ENCODE measurements at places on chromosomes 5 and 9.

- DNase-seq = no peak
Measured at GRCh38 chr9:134460206-134460605, 134.0 kb downstream of the RXRA start.

- no peak for DNase-seq
Measured at GRCh38 chr5:9176641-9177040, 369.2 kb downstream of the SEMA5A start.

DNA sequence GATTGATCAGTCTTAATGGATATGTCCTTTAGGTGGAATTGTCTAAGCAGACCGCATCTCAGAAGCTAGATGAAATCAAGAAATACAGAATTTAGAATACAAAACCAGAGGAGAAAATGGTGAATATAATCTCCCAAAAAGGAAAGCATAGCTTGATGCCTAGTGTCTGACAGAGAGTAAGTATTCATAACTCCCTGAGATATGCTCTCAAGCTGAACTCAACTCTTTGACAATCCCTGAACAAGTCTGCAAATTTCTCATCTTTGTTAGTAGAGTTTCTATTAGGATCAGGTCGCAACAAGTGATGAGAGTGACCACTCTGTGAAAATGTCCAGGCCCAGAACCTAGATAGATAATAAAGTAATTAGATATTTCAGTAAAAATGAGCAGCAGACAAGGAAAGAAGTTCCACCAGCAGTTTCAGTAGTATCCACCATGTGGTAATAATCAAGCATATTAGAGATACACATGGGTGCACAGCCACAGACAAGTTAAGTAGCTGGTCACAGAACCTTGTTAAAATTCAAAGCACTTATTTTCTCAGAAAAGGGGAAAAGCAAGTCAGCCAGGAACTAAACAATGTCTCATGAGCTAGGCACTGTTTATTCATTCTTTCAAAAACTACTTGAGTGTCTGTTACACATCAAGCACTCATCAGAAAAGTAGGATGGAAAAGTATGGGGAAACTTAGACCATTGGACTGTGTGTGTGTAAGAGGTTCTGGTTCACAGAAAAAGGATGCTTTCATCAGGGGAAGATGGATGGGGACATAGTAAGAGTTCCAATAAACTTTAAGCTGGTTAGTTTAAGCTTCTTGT is 481.5 kb upstream of the TUSC1 start:
- no peak for DNase-seq

- no peak for DNase-seq
Measured at GRCh38 chr5:21918451-21918850, 934.7 kb downstream of the CDH12 start.

DNA sequence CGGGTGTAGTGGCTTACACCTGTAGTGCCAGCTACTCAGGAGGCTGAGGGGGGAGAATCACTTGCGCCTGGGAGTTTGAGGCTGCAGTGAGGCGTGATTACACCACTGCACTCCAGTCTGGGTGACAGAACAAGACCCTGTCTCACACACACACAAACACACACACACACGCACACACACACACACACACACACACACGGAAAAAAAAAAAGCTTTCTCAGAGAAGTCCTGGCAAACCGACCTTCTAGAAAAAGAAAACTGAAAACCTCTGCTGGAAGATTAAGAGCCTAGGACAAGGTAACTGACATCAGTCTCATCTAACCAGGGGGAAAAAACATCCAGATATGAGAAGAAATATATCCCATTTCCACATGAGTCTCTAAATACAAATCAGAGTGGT is 140.3 kb upstream of the RETREG1 start:
- DNase-seq = no peak

DNA sequence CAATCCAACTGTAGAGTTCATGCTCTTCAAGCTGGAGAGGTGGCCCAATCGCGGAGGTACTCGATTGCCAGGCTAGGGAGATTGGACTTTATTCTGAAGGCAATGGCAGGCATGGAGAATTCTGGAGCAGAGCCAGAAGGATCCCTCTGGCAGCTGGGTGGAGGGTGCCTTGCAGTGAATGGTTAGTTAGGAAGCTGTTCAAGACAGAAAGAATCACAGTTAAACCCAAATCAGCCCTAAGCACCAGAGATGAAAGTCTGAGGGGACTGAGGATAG is 182.4 kb downstream of the RGS3 start:
- no peak for DNase-seq

All from stimulated activated CD4-positive, alpha-beta T cell treated with anti-CD3 and anti-CD28 coated beads, TNF-alpha, amount 100 ng/mL, for 24 hours (primary cell).